Activated naive CD8-positive, alpha-beta T cell treated with anti-CD3 and anti-CD28 coated beads, Interleukin-2, amount 50 U/mL, for 24 hours (primary cell): ENCODE measurements at places on chromosomes 3 and 15.

GRCh38 chr3:17793542-17794195, 51.2 kb upstream of the TBC1D5 start:
- no peak overlapping the region for H3K4me3 ChIP-seq
- H3K4me1 ChIP-seq: no peaks in the 10 kb centered on the region
- no peaks in the 10 kb centered on the region for H3K27me3 ChIP-seq
- peaks cover 10% of the 10 kb centered on the region for H3K36me3 ChIP-seq
- H3K27ac ChIP-seq: no peak overlapping the region
- no peak for DNase-seq

DNA sequence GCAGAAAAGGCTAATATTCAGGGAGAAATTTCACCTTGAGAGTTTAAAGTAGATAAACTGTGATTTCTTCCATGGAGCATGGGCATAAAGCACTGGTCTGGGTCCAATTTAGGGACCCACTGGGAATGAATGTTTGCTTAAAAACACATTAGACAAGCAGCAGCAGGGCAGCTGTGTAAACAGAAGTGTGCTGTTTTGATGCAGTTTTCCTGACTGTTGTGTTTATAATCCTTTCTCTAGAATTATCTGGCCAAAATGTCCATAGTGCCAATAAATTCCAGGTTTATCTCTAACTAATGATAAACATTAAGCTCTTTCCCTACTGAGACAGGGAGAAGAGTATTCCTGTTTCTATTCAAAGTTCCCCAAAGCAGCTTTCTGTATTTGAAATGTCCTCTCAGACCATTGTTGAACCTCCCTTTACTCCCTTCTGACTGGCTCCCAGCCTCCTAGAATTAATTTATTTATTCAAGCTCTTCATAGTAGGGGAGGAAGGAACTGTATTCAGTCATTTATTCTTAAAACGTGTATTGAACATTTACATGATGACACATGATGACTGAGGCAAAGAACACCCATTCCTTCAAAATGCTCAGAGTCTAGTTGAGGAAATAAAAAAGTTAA, 7.0 kb upstream of the TM4SF18 start:
- no peaks in the 10 kb centered on the region for H3K36me3 ChIP-seq
- H3K27ac ChIP-seq: no peak overlapping the region
- H3K4me3 ChIP-seq: no peak overlapping the region
- no peak for DNase-seq
- H3K4me1 ChIP-seq: no peaks in the 10 kb centered on the region

- H3K27me3 ChIP-seq: peaks cover 9% of the 10 kb centered on the region
- H3K36me3 ChIP-seq: no peaks in the 10 kb centered on the region
- no peak overlapping the region for H3K27ac ChIP-seq
- H3K4me3 ChIP-seq: no peak overlapping the region
Observed at GRCh38 chr3:194301730-194302129, 49.4 kb downstream of the CPN2 start.

- H3K4me3 ChIP-seq: no peak overlapping the region
- no peaks in the 10 kb centered on the region for H3K36me3 ChIP-seq
- no peaks in the 10 kb centered on the region for H3K27me3 ChIP-seq
- no peaks in the 10 kb centered on the region for H3K4me1 ChIP-seq
Observed at GRCh38 chr3:473033-473800, 276.7 kb downstream of the CHL1 start.

DNA sequence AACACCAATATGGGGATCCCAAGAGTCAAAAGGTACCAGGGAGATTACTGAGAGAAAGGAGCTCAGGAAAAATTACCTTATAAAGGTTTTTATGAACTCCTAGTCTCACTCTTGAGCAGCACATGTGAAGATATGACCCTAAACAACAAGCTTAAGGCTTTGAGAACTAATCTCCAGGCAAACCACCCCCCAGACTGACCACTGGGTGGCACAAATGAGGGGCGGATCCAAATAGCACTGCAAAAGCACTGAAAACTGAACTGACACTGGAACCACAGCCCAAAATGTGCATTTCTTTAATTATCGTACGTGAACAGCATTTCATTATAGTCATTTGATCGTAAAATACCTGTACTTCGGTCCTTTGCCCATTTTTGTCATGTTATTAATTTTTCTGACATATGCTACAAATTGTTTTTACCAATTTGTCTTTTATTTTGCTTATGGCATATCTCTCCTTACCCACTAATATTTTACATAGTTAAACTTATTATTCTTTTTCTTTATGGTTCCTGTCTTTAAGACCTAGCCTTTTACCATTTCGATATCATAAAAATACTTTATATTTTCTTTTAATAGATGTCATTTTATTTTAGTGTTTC, 31.5 kb upstream of the TFDP2 start:
- no peaks in the 10 kb centered on the region for H3K4me1 ChIP-seq
- peaks cover 16% of the 10 kb centered on the region for H3K36me3 ChIP-seq
- no peak overlapping the region for H3K4me3 ChIP-seq
- H3K27ac ChIP-seq: no peak overlapping the region
- DNase-seq: peak; percentile 28

GRCh38 chr3:159263750-159264553, 462.1 kb downstream of the MFSD1 start:
- no peaks in the 10 kb centered on the region for H3K4me1 ChIP-seq
- peaks cover 4% of the 10 kb centered on the region for H3K27me3 ChIP-seq
- H3K27ac ChIP-seq: no peak overlapping the region
- DNase-seq: peak; percentile 5
- H3K4me3 ChIP-seq: no peak overlapping the region

- H3K27me3 ChIP-seq: no peaks in the 10 kb centered on the region
- no peaks in the 10 kb centered on the region for H3K4me1 ChIP-seq
- no peak overlapping the region for H3K4me3 ChIP-seq
- peaks cover 12% of the 10 kb centered on the region for H3K36me3 ChIP-seq
- H3K27ac ChIP-seq: no peak overlapping the region
Observed at GRCh38 chr3:158463556-158463955, 107.4 kb upstream of the MLF1 start.

DNA sequence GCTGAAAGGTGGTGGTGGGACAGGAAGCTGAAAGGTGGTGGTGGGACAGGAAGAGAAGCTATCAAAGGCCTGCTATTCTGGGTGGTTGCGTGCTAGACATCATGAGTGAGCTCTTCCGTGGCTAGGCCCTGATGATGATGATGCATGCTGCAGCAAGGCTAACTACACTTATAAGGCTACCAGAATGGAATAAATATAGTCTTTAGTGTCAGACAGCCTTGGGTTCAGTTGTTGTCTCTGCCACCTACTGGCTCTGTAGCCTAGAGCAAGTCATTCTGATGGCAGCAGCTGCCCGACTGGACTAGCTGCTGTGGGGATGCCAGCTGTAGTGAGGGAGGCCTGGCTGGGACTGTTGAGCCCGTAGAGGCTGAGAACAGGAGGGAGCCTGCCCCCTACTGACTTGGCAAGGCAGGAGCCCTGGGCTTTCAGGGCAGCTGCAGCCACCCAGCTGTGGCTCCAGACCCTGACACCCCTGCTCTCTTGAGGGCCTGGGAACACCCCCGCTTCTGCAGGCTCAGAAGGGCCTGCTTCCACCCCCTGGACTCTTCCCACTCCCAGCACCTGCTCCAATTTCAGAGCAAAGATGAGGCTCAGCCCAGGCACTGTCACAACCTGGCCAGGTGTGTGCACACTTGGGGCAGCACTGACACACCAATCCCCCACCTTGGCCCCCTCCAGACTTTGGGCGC, 21.4 kb upstream of the ZBED2 start:
- peaks cover 36% of the 10 kb centered on the region for H3K36me3 ChIP-seq
- peak overlapping the region; percentile 31 for H3K4me3 ChIP-seq
- DNase-seq: peak; percentile 70
- peak overlapping the region; percentile 93 for H3K27ac ChIP-seq
- H3K4me1 ChIP-seq: peaks cover 80% of the 10 kb centered on the region
- H3K27me3 ChIP-seq: no peaks in the 10 kb centered on the region

GRCh38 chr3:8489278-8489792, 12.3 kb upstream of the LMCD1 start:
- H3K27me3 ChIP-seq: peaks cover 2% of the 10 kb centered on the region
- no peak overlapping the region for H3K4me3 ChIP-seq
- H3K27ac ChIP-seq: no peak overlapping the region

GRCh38 chr15:51168700-51169099, 74.0 kb upstream of the TNFAIP8L3 start:
- H3K36me3 ChIP-seq: no peaks in the 10 kb centered on the region
- no peak overlapping the region for H3K27ac ChIP-seq
- DNase-seq: no peak

GRCh38 chr3:110789315-110789714, 282.3 kb upstream of the NECTIN3 start:
- H3K4me1 ChIP-seq: no peaks in the 10 kb centered on the region
- H3K36me3 ChIP-seq: no peaks in the 10 kb centered on the region
- no peak for DNase-seq
- no peak overlapping the region for H3K4me3 ChIP-seq
- peaks cover 2% of the 10 kb centered on the region for H3K27me3 ChIP-seq

DNA sequence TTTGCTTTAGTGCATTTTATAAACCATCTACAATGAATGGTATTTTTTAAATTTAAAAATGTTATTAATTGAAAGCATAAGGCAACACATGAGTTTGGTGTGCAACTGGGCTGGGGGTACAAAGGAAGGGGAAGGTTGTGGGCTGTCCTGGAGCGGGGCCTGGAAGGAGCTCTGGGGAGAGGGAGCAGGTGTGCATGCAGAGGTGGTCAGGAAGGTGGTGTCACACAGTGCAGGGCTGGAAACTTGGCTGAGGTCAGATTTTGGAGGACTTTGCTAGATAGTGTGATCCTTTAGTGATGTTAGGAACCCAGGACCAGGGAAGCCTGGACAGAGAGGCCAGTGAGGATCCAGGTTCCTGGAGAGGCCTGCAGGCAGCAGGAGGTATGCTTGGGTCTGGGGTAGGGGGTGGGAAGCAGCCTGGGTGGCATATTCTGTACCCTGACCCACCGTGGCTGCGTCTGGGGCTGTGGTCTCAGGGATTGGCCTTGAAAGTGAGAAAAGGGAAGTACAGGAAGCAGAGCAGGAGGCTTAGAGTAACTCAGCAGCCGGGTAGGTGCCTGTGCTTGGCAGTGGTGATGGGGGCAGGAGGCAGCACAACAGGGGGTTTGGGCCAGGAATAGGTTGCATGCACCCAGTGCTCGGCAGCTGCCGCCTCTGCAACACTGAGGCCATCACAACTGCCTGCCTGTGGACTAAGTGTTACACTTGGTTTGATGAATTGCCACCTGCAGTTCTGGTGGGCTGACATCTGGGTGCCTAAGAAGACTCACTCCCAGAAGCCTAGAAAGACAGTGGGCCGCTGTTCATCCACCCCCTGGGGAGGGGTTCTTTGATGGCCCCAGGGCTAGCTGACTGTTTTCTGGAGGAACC, 33.0 kb downstream of the KY start:
- H3K27me3 ChIP-seq: no peaks in the 10 kb centered on the region
- no peak overlapping the region for H3K27ac ChIP-seq
- H3K36me3 ChIP-seq: no peaks in the 10 kb centered on the region

- no peaks in the 10 kb centered on the region for H3K4me1 ChIP-seq
- H3K27me3 ChIP-seq: no peaks in the 10 kb centered on the region
- no peak for DNase-seq
- no peak overlapping the region for H3K27ac ChIP-seq
Observed at GRCh38 chr3:83890763-83891135, 1068.0 kb upstream of the CADM2 start.

GRCh38 chr3:29312960-29313452, 32.1 kb downstream of the RBMS3 start:
- no peak overlapping the region for H3K27ac ChIP-seq
- no peaks in the 10 kb centered on the region for H3K36me3 ChIP-seq
- no peaks in the 10 kb centered on the region for H3K27me3 ChIP-seq
- H3K4me3 ChIP-seq: no peak overlapping the region

GRCh38 chr3:174169736-174170135, 689.4 kb upstream of the NAALADL2 start:
- no peak overlapping the region for H3K27ac ChIP-seq
- no peak for DNase-seq
- H3K4me1 ChIP-seq: no peaks in the 10 kb centered on the region

DNA sequence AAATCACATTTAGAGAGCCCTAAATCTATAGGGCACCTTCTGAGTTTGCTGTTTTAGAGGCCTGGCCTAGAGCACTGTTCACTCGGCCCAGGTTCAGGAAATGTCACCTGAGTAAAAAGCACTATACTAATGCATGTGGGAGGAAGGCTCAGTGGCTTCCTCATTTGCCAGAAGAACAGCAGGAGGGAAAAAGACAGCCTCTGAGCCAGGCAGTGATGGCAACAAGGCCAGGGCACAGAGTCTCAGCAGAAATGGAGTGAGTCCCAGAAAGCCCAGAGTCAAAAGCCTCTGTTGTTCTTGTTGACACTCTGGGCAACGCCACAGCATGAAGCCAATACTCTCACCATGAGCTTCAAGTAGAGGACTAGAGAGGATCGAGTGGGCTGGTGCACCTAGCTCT, 25.9 kb downstream of the LTF start:
- H3K36me3 ChIP-seq: no peaks in the 10 kb centered on the region
- H3K4me1 ChIP-seq: peaks cover 25% of the 10 kb centered on the region

DNA sequence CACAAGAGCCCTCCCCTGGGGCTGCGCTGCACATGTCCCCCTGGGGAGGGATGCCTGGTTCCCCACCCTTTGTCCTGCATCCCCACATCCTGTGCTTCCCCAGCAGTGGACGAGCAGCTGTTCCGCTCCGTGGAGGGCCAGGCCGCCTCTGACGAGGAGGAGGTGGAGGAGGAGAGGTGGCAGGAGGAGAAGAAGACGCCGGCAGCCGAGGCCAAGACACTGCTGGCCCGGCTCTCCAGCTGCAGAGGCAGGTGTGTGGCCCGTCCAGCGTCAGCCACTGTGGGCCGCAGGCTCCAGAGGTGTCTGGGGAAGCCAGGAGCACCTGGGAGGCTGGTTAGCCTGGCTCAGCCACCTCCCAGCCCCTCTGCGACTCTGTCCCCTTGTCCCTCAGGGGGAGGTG, 27.9 kb upstream of the GP9 start:
- H3K27me3 ChIP-seq: no peaks in the 10 kb centered on the region
- no peak for DNase-seq
- peaks cover 12% of the 10 kb centered on the region for H3K4me1 ChIP-seq
- no peak overlapping the region for H3K4me3 ChIP-seq

DNA sequence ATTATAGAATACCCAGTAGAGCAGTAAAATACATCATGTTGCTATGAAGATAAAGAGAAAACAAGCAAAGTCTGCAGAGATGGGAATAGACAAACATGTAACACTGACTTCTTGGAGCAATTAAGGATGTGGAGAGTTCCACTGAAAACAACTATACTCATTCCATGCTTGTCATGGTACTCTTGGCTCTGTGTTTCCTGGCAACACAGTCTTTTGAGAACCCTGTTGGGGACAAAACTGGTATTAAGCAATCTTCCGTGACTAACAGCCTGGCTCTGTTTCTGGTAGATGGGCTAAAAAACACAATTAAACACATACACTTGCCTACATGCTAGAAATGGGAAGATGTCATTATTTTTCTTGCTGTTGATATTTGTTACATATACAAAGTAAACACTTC, 1212.3 kb upstream of the GBE1 start:
- no peaks in the 10 kb centered on the region for H3K4me1 ChIP-seq
- H3K4me3 ChIP-seq: no peak overlapping the region

DNA sequence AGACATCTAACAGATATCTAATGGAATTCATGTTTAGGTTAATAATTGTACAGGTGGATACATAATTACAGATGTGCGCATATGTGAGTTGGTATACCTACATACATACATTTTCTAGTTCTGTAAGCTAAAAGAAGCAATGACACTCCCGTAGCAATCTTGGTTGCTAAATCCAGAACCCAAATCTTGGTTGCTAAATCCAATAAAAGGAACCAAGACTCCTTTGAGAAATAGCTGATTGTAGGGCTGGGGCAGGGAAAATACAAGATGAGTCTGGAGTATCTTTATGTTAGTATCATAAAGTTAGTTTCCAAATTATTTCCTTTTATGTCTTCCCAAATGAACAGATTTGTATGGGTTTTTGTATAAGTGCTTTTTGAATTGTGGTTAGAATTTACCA, 135.2 kb downstream of the TMCC1 start:
- H3K4me3 ChIP-seq: no peak overlapping the region
- no peak for DNase-seq
- no peak overlapping the region for H3K27ac ChIP-seq
- H3K36me3 ChIP-seq: peaks cover 7% of the 10 kb centered on the region
- H3K27me3 ChIP-seq: no peaks in the 10 kb centered on the region
